ENCODE measurements at places on chromosomes 7 and 10. TPM values are rescaled to one million over a fixed set of nuclear protein-coding genes. Genes with fewer than 3 reads are reported as not detected.

DNA sequence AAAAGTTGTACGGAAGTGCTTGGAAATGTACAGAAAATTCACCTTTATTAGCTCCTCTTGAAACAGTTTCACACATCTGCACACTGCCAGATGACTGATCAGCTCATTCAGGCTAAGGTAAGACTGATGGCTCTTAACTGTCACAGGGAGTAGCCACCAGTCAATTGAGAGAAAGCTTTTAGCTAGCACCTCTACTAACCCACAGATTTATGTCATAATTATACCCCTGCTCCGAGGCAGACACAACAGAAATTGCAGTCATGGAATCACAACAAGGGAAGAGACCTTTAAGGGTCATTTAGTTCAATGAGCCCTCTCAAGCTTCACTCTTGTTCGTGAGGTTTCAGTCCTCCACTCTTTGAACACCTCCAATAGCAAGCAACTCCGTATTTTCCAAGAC is 235.4 kb downstream of the TRIL start:
- DNase-seq = no peak

DNA sequence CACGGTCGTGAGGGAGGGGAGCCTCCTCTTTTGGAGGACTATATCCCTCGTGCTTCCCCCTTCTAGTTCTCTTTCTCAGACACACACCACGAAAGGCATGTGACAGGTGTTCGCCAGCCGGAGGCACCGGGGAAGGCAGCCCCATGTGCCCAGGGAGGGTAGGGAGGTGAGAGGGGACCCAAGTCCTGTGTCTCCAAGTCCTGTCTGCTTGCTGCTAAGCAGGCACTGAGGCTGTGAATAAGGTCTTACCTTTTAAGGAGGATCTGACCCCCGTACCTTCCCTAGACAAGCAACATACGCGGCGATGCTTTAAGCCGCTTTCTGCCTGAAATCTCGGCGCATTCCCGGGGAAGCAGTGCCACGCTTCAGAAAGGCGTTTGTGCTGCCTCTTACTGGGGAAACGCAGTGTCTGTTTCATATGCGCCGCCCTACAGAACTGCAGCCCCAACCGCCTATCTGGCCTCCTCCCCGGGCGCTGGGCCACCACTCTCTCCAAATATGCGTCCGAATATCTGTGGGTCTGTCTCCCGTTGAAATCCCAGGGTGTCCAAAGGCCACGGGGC is 770 bp downstream of the PLXNA4 start:
- DNase-seq = no peak

DNA sequence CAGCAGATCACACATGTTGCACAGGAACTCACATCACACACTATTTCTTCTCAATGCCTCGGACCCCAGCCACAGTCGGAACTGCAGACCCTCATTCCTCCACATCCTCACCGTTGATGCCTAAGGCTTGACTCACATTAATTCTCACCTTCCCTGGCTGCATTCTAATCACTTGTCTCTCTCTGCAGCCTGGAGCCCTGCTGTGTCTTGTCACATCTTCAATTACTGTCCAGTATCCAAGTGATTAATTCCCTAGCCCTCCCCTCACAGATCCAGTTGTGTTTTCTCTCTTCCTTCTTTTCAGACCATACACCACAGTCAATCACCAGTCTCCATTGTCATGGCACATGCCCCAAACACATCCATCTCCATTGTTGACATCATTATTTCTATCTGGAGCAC is 592.4 kb upstream of the IGFBP3 start:
- DNase-seq = no peak

DNA sequence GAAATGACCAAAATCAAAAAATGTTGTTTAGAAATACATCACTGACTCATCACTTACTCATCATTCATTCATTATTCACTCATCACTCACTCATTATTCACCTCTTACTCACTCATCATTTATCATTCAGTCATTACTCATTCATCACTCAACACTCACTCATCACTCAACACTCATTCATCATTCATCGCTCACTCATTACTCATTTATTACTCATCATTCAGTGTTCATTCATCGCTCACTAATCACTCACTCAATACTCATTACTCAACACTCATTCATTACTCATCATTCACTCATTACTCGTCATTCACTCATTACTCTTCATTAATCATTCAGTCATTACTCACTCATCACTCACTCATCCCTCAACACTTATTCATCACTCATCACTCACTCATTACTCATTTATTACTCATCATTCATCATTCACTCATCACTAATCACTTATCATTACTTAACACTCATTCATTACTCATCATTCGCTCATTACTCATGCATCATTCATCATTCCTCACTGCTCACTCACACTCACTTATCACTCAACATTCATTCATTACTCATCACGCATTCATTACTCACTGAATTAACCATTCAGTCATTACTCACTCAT is 238.5 kb downstream of the ADARB2 start:
- DNase-seq = no peak

DNA sequence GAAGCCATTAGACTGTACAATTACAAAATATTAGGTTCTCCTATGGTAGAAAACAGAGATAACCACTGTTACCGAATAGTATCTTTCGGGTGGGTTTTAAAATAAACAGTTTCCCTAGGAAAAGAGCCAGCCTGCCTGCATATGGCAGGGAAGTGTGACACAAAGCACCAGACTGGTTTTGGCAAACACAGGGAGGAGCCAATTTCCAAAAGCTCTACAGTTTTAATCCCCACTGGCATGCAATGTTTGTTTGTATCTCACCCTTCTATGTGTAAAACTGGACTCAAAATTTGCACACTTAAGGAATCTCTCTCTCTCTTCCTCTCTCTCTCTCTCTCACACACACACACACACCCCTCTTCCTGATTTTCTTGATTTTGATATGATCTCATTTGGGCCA is 261.7 kb downstream of the ETV1 start:
- no peak for DNase-seq

DNA sequence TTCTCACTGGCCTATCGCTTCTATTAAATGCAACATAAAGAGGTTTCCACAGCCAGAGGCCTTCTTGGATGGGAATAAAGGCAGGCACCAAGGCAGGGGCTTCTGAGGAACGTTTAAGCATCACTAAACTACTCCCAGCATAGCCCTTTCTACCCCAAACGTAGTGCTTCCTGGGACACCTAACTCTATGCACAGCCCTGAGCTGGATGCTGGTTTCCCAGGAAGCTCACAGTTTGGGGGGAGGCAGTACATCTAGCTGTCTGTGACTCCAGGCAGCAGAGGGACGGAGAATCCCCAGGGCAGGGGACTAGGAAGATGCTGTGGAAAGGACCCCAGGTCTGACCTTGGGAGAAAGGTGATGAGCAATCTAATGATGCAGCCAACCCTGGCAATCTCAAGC is 192.8 kb upstream of the ZMIZ1 start:
- no peak for DNase-seq

GRCh38 chr7:36216063-36216684 is 63.1 kb downstream of the EEPD1 start:
- DNase-seq = no peak

DNA sequence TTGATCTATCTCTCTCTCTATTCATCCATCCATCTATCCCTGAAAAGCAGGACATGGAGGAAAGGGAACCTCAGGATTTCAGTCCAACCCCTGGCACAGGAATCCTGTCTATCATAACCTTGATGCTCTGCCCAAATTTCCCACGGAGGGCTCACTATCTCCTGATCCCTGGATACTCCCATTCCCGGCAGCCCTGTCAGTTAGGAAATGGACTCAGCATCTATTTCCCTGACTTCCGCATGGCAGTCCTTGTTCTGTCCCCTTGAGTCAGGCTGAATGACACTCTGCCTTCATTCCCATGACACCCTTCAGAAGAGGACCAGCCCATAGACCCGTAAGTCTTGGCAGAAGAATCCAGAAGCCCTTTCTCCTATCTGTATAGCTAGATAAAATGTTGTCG is 77.7 kb downstream of the VWA2 start:
- no peak for DNase-seq

- no peak for DNase-seq
Measured at GRCh38 chr7:55473932-55474331, 98.4 kb downstream of the VOPP1 start.

GRCh38 chr7:117706210-117706609 is 167.0 kb downstream of the CTTNBP2 start:
- DNase-seq = no peak

- DNase-seq = no peak
Measured at GRCh38 chr10:120727001-120727400, 124.2 kb upstream of the WDR11 start.

GRCh38 chr10:119079599-119080520 is 757 bp downstream of the EIF3A start:
- DNase-seq = no peak

- no peak for DNase-seq
Measured at GRCh38 chr10:69453795-69454194, 2.5 kb downstream of the TSPAN15 start.

GRCh38 chr10:11631890-11632587 is 20.6 kb upstream of the USP6NL start:
- no peak for DNase-seq

GRCh38 chr10:44292390-44293002 is 92.4 kb downstream of the CXCL12 start:
- DNase-seq = peak; percentile 83

- no peak for DNase-seq
Measured at GRCh38 chr7:99588868-99589267, 9.2 kb upstream of the TMEM225B start.

- DNase-seq = no peak
Measured at GRCh38 chr10:132742167-132742836, 43.6 kb downstream of the NKX6-2 start.

GRCh38 chr7:155043756-155044155 is 26.4 kb upstream of the HTR5A start:
- no peak for DNase-seq

- DNase-seq = no peak
Measured at GRCh38 chr7:44408596-44408995, 81.9 kb downstream of the NUDCD3 start.

GRCh38 chr7:130419658-130420057 is 21.2 kb downstream of the CEP41 start:
- no peak for DNase-seq

GRCh38 chr10:58152673-58153263 is 114.9 kb downstream of the IPMK start:
- no peak for DNase-seq

DNA sequence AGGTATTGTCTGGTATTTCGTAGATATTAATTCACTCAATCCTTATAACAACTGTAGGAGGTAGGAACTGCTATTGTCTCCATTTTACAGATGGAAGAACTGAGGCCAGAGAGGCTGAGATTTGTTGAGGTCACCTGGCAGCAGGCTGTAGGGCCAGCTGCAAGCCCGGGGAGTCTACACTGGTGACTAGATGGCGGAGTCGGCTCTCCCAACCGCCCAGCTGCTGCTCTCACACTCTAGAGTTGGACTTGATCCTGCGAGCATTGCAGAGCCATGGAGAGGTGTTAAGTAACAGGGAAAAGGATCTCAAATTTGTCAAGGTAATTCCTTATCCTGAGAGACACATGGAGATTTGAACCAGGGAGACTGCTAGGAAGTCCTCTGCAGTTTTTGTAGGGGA is 124.1 kb downstream of the CAMK1D start:
- no peak for DNase-seq

DNA sequence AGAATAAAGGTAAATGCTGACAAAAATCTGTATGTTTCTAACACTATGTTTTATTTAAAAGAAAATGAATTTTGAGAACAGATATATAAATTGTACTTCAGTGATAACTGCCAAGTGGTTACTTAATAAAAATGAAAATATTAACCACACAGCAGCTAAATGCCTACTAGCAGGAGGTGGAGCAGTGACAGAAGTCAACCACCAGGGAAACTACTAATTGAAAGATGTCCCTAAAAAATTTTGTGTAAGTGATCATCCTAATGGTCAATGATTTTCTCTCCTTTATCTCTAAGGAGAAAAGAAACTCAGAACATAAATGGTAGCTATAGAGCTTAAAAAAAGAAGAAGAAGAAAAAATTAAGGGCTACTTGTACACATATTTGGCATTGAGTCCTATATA is 22.9 kb downstream of the WNT16 start:
- no peak for DNase-seq

GRCh38 chr7:43465581-43466554 is 117.0 kb upstream of the STK17A start:
- DNase-seq = no peak

The EBLN1 gene
- not detected for total RNA-seq

The ELMO1 gene
- 74.4 TPM for total RNA-seq

The TRIL gene
- total RNA-seq = 11.0 TPM

The EEPD1 gene
- total RNA-seq = 9.8 TPM

The NEUROD6 gene
- total RNA-seq = not detected

The CHRM2 gene
- total RNA-seq = 1.2 TPM

The EPO gene
- not detected for total RNA-seq

The PRKAR2B gene
- total RNA-seq = 16.5 TPM

The IL15RA gene
- total RNA-seq = 41.0 TPM

The CALY gene
- total RNA-seq = 4.7 TPM

The OTUD1 gene
- total RNA-seq = 8.1 TPM

The STEAP1 gene
- total RNA-seq = 24.3 TPM

The KLF14 gene
- not detected for total RNA-seq

The GPR15LG gene
- 98.0 TPM for total RNA-seq

The CPVL gene
- 9.6 TPM for total RNA-seq

The TACC2 gene
- total RNA-seq = 76.4 TPM

The ZNF503 gene
- 24.6 TPM for total RNA-seq

The OPN1SW gene
- total RNA-seq = not detected

The KCNIP2 gene
- total RNA-seq = 5.9 TPM

The AHR gene
- 122 TPM for total RNA-seq
